ENCODE measurements at places on chromosomes 11 and 22. TPM values are rescaled to one million over a fixed set of nuclear protein-coding genes. Genes with fewer than 3 reads are reported as not detected.

The CABP7 gene
- total RNA-seq = 0.17 TPM

The SIPA1 gene
- 17.0 TPM for total RNA-seq

The ALDH3B2 gene
- total RNA-seq = not detected

The OR56A3 gene
- total RNA-seq = not detected

The TRIM49 gene
- total RNA-seq = 0.09 TPM

The ATL3 gene
- total RNA-seq = 37.6 TPM

The RAG1 gene
- total RNA-seq = 0.10 TPM

The LDLRAD3 gene
- total RNA-seq = 32.4 TPM

The TRPC6 gene
- 0.82 TPM for total RNA-seq

The MOV10L1 gene
- total RNA-seq = not detected

The MMP3 gene
- not detected for total RNA-seq

The ZBTB16 gene
- total RNA-seq = 1.2 TPM

The SMTNL1 gene
- total RNA-seq = not detected

The ENTHD1 gene
- not detected for total RNA-seq

Measured in A549 treated with AZD2906 at 1 μM for 4 hours (cell line).